Activated CD8-positive, alpha-beta memory T cell treated with anti-CD3 and anti-CD28 coated beads, Interleukin-2, amount 50 U/mL, for 48 hours (primary cell): ENCODE measurements at places on chromosomes 7 and 10.

DNA sequence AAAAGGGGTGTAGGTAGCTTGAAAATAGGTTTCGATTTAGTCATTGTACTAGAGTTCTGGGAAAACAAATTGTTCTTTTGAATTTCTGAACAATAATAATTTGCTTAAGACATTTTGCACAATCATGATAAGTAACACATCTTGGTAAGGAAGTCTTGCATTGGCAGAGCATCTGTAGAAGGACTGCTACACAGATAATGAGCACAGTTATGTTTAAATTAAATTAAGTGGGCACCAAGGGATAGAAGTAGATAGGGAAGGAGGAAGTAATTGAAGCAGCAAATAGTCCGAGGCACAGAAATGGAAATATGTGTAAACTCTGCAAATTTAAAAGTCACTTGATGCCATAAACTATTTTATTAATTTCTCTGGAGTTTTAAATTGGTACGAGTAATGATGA, 122.4 kb downstream of the CHN2 start:
- no peak for DNase-seq

DNA sequence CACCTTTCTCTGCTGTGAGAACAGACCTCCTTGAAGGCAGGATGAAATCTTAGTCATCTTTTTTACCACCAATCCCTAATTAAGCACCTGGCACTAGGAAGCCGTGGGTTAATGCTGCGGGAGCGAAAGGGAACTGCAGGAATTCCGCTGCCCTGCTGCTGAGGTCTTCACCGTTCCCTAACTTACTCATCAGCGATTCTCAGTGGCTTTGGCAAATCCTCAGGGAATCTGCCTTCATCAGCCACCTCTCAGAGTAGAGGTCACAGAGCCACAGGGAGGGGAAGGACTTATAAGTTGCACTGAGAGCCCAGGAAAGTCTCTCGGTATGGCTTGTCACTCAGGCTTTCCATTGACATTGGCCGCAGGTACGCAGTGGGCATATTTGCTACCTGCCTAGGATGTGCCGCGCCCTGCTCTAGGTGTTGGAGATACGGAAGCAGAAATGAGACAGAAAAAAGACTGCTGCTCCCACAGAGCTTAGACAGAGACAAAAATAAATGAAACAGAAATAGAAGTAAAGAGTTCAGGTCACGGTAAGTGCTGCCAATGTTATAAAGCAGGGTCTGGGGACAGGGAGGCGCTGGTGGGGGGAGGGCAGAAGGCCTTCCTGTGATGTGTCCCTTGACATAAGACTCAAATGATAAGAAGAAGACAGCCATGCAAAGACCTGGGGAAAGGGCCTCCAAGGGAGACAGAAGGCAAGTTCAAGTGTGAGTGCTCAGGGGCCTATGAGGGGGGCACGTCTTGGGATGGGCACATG, 72.6 kb upstream of the OPALIN start:
- DNase-seq: no peak

DNA sequence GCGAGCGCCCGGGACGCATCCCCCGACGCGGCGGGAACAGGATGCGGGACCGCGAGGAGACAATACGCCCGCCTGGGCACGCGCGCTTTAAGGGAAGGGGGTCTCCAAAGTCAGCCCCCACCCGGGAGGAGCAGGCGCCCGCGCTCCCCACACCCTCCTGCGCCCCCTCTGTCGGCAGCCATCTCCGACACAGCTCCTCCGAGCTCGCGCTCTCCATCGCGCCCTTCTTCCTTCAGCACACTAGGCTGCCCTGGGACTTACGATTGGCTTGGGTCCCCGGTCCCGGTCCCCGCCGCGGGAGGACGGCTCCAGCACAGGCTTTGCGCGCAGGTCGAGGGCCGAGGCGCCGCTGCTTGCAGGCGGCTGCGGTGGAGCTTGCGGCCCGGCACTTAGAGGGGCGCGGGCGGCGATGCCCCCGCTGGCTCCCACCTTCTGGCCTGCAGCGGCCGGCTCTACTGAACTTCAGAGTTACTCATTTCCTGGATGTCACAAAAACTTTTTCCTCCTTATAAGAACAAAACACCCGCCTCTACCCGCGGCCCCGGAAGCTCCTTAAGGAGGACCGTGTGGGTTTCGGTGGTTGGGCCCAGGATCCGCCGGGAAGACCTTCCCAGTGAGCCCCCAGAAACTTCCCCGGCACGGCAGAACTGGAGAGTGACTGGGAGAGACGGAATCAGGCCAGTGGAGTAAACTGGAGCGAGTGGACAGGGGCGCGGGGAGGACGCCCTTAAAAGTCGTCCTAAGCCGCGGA, at the start of gene ITPRIP:
ITPRIP (minus strand) TSS at position 481 of the 751 bp plus-strand sequence. CDS start 22,414 bp downstream, outside the sequence.
- DNase-seq: peak; percentile 85

DNA sequence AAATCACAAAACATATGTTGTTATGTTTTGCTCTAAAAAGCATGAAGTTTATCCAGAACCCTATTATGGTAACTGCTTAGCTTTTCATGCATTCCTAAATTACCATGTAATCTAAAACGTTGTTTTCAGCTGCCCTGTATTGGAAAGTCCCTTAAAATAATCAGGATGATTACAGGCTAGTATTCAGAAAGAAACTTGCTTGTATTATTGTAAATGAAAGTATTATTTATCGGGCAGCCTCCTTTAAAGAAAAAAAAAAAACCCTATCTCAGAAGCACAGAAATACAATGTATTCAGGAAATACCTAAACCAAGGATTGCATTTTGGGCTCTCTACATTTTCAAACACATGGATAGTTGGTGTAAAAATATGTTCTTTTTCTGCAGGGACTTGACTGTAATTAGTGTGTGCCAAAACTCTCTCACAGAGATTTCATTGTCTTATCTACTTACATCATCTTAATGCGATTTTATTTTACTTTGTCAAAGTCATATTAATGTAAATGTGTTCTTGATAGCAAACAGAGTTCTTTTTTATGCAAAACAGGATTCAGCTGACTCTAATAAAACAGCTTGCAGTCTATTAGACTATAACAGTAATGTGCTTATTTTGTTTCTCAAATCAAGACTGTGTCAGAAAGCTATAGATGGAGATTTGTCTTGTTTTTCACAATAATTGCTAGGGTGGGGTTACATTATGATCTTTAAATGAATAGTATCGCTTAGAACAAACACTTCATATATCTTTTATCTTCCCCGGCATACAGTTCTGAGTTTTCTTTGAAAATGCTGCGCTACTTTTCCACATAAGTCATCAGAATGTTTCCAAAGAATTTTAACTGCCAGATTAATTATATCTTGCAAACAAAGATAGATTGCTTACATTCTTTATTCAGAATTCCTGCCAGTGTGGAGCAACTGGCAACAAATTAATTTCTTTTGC, 65.3 kb upstream of the ARID5B start:
- no peak for DNase-seq

DNA sequence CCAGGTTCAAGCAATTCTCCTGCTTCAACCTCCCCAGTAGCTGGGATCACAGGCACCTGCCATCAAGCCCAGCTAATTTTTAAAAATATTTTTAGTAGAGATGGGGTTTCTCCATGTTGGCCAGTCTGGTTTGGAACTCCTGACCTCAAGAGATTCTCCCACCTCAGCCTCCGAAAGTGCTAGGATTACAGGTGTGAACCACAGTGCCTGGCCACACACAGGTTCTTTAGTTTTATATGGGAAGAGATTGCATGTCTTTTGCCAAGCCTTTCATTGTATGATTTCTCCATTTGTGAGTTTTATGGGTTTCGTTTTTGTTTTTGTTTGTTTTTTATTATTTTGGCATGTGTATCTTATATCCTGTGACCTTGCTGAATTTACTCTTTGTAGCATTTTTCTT, 40.9 kb downstream of the C1GALT1 start:
- DNase-seq: no peak

GRCh38 chr7:112070674-112071256, 135.4 kb downstream of the DOCK4 start:
- no peak for DNase-seq

DNA sequence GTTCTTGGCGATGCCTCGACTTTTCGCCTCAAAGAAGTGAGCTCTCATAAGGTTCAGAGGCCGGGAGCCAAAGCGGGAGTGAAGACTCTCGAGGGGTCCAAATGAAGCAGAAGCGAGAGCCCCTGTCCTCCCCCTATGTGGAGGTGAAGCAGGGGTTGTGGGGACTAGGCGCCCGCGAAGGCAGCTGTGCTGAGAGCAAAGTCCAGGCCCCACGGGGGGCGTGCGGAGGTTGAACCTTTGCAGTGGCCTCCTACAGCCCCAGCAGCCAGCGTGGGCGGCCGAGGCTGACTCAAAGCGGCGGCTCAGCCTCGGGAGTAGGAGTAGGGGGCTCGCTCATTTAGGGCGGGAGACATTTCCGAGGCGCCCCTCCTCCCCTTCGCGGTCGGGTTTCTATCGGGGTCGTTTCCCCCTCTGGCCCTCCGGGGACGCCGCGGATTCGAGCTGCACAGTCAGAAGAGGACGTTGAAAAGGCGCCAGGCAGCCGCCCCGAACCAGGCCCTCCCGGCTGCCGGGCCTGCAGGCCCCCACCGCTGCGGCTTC, 553 bp upstream of the ADD3 start:
- no peak for DNase-seq

GRCh38 chr7:111753968-111754367, 191.7 kb upstream of the IMMP2L start:
- no peak for DNase-seq

- DNase-seq: no peak
Observed at GRCh38 chr10:50395271-50395670, 144.0 kb upstream of the ASAH2 start.

GRCh38 chr10:126876456-126876855, 28.8 kb upstream of the DOCK1 start:
- DNase-seq: no peak

- no peak for DNase-seq
Observed at GRCh38 chr10:113780681-113781250, 29.3 kb downstream of the PLEKHS1 start.

DNA sequence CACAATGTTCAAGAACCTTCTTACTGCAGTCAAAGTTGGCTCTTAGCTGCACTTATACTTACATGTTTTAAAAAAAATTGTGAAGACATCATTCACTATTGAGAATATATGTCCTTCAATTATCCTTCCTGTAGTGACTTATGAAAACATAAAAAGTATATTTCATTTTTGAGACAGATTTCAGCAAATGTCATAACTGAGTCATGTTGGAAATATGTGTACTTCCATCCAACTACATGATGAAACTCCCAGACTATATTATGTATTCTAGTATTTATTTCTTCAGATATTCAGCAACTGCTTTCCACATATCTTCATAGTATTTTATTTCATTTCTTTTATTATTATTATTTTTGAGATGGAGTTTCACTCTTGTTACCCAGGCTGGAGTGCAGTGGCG, 160.2 kb downstream of the ARHGAP12 start:
- DNase-seq: no peak

DNA sequence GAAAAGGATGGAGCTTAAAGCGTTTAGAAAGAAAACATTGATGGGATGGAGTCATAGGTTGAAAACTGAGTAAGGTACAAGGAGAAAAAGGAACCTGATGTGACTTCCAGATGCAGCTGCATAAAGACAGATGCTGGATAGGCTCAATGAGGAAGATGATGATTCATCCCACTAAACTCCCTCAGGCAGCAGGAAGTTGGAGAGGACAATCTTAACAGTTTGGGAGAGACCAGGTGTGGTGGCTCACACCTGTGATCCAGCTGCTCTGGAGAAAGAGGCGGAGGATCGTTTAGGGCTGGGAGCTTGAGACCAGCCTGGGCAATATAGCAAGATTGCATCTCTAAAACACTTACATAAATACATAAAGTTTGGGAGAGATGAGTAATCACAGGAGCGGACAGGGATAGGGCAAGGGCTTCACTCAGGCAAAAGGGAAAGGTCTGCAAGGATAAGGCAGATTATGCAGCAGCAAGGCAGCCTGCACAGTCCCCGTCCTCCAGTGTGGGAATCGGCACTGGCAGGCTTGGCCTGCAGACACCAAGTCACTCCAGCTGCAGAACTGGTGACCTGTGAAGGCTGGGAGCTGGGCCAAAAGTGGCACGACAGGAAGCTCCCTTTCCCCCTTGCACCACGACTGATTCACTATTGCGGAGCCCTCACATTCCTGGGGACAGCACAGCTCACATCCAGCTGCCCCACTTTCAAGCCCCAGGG, 438.5 kb downstream of the GRID1 start:
- DNase-seq: no peak

GRCh38 chr10:95408148-95408960, 117.6 kb upstream of the PDLIM1 start:
- DNase-seq: no peak

DNA sequence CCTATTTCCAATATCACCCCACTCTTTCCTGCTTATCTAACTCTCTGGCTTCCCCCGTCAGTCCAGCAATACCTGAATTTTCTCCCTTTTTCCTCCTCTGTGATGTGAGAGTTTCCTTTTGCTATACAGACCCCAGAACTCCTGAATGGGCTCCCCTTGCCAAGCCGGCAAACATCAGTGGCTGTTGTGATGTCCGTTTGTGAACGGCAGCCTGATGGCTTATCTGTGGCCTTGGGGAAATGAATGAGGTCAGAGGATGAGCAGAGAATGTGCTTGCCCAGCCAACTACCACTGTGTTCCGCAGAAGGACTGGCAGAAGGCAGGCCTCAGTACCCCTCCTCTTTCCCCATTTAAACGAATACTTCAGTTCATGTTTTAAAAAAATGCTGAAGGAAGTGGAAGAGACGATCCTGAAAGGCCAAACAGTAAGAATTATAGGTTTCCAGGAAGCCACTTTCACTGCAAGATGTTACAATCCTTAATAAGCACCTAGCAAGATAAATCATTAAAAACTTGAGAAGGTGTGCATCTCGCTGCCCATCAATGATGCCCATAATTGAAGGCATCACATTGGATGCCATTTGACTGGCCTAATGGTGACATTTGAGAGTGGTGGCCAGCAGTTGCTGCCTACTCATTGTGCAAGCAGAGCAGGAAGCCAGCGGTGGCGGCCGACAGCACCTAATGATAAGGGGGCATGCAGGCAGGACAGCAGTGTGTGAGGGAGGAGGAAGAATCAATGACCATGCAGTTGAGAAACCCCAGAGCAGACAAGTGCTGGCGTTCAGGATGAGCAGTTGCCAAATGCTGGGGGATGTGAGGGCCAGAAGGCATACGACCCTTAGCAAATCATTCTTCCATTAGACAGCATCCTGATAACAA, 31.5 kb downstream of the SLC18A2 start:
- no peak for DNase-seq

DNA sequence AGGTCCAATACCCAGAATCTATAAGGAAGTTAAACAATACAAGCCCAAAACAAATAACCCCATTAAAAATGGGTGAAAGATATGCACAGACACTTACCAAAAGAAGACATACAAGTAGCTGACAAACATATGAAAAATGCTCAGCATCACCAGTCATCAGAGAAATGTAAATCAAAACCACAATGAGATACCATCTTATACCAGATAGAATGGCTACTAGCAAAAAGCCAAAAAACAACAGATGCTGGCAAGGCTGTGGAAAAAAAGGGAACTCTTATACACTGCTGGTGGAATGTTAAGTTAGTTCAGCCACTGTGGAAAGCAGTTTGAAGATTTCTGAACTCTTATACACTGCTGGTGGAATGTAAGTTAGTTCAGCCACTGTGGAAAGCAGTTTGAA, 331.1 kb downstream of the KIF20B start:
- no peak for DNase-seq
